ENCODE measurements at places on chromosomes 12 and 14.

DNA sequence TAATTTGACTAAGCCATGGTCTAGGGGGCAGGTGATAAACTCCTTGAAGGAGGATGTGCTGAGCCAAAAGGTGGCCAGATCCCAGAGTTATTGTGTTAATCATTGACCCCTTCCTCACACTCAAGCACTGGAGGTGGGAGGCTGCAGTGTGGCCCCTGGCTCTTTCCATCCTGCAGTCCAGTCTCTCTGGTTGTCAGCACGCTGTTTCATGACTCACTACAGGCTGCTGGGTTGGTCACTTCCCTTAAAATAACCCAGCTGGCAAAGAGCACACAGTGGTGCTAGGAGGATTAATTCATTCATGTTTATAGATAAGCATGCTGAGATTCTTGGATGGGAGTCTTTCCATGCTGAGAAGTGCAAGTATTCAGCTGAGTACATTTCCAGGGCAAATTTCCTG lies 228.9 kb downstream of the ANO2 start:
- DNase-seq = no peak

- DNase-seq = no peak
These were observed 243.6 kb downstream of the TMTC2 start for GRCh38 chr12:82930301-82930700.

- DNase-seq = no peak
These were observed 3.8 kb downstream of the KRT6C start for GRCh38 chr12:52469853-52470252.

DNA sequence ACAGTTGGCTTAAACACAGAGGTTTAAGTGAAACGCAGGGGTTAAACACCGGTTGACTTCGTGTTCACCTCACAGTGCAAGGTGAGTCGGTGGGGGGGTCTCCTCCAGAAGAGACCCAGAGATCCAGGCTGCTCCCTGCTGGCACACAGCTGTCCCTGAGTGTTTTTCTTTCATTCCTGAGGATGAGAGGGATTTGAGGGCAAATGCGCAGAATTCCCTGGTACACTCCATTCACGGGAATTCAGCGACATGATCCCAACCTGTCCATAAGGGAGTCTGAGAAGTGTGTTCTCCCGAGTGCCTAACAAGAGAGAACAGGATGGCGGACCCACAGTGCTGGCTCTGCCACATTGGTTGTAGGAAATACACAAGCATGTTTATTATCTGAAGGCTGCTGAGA lies 107.2 kb upstream of the ESRRB start:
- DNase-seq = no peak

DNA sequence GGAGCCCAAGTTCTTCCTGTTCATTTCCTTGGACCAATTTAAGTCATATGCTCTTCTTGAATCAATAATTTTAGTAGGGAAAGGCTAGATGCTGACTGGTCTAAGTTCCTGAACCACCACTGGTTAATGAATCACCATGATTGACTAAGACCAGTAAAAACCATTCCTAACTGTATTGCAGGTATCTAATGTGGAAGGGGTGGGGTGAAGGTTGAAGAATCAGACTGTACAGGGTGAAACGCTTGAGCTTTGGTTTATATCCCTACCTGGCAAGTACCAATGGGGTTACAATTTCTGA lies 100.1 kb downstream of the DYRK2 start:
- DNase-seq = no peak

- DNase-seq = no peak
These were observed 870.3 kb upstream of the SEL1L start for GRCh38 chr14:82403987-82404386.

GRCh38 chr12:62730649-62731048 lies 204.3 kb downstream of the PPM1H start:
- DNase-seq = no peak

GRCh38 chr14:56244138-56244789 lies 126.1 kb downstream of the PELI2 start:
- DNase-seq = no peak

DNA sequence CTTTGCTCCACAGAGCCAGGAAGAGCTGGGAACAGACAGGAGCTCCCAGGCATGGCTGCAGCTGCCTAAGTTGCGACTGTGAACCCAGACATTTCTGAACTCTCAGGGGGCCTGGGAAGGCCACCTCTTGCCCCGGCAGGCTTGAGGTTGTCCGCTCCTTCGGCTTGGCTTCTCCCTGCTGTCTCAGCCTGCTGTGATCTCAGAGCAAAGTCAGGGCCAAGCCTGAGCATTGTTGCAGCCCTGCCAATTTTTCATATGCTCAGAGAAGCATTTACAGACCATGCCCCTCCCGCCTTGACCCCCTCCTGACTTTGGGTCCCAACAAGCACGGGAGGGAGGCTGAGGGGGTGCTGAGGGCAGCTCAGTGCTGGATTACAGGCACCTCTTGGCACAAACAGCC lies 1439.1 kb upstream of the FLRT2 start:
- DNase-seq = no peak

- no peak for DNase-seq
These were observed 12.9 kb downstream of the TBX3 start for GRCh38 chr12:114671066-114671442.

DNA sequence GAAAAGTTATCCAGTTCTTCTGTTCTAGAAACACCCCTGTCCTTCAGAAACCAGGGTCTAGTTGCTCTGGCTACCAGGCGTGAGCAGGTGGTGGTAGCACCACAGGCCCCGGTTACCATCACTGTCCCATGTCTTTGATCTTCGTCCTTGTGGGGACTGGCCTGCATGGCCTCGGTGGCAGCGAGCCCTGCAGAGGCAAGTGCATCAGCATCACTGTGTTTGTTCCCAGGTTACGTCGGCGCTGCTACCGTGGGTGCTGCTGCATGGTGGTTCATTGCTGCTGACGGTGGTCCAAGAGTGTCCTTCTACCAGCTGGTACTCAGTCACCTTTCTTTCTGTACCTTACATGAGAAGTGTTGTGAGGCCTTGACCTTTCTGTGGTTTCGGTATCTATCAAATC lies 58.9 kb downstream of the ANAPC7 start:
- no peak for DNase-seq

DNA sequence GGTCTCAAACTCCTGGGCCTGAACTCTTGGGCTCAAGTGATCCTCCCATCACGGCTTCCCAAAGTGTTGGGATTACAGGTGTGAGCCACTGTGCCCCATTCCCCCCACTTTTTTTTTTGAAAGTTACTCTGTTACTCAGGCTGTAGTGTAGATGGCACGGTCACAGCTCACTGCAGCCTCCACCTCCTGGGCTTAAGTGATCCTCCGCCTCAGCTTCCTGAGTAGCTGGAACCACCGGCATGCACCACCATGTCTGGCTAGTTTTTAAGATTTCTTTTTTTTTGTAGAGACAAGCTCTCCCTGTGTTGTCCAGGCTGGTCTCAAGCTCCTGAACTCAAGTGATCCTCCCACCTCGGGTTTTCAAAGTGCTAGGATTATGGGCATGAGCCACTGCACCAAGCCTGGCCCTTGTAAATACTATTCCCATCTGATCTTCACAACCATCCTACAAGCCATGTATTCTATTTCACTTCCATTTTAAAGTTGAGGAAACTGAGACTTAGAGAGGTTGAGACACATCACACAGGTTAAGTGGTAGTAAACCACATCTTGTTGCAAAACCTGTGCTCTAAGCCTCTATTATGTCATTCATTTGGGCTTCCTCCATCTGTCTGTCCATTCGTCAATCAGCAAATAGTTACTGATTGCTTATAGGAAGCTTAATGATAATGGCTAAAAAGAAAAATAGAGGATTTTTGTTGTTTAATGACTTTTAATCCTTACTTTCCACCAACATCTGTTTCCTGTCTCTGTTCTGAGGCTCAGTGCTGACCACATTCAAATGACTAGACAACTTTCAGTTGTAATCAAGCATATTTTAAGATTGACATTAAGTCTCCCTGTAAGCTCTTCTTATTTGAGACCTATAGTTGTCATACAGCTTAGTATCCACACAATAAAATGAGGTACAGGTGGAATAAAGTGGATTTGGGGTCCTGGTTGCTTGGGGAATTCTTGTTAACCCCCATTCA lies 9.2 kb downstream of the ASCL4 start:
- no peak for DNase-seq

DNA sequence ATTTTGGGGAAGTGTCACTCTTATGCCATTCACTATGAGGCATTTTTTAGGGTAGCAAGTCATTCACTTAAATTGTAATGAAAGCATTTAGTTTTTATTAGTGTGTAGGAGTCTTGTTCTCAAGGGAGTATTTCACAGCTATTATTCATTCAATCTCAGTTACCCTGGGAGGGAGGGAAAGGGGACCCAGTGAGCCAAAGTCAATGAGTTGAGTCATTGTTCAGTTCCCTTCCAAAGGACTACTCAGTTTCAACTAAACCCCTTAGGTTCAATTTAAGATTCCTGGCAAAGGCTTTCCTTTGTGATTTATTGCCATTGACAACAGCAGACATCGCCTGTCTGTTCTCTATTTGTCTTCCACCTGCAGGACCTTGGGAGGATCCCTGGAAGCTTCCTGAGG lies 29.3 kb upstream of the RASSF8 start:
- DNase-seq = no peak

- no peak for DNase-seq
These were observed 7.9 kb upstream of the HOXC13 start for GRCh38 chr12:53930591-53931255.

- DNase-seq = no peak
These were observed 182.6 kb downstream of the ALG10 start for GRCh38 chr12:34204830-34205285.

- DNase-seq = no peak
These were observed 1.7 kb upstream of the CTDSP2 start for GRCh38 chr12:57848208-57848607.

DNA sequence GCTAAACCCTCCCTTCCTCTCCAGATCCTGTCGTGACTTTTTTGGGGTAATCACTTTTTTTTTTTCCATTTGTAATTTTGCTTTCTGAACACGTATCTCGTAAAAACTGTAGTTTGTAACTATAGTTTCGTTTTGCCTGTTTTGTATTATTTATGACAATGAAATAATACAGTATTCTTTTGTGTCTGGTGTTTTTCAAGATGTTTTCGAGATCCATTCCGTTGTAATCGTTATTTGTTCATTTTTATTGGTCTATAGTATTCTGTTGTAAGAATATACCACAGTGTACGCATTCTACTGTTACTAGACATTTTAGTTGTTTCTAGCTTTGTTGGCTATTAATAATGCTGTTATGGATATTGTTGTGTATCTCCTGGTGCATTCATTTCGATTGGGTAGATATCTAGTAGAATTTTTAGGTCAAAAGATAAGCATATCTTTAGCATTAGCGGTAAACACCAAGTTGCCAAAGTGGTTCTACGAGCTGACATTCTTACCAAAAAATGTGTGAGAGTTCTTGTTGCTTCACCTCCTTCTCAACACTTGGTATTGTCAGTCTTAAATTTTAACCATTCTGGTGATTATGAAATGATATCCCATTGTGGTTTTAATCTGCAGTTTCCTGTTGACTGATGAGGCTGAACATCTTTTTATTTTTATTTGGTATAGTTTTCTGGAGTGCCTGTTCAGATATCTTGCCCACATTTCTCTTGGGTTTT lies 92.3 kb upstream of the EVL start:
- DNase-seq = no peak

DNA sequence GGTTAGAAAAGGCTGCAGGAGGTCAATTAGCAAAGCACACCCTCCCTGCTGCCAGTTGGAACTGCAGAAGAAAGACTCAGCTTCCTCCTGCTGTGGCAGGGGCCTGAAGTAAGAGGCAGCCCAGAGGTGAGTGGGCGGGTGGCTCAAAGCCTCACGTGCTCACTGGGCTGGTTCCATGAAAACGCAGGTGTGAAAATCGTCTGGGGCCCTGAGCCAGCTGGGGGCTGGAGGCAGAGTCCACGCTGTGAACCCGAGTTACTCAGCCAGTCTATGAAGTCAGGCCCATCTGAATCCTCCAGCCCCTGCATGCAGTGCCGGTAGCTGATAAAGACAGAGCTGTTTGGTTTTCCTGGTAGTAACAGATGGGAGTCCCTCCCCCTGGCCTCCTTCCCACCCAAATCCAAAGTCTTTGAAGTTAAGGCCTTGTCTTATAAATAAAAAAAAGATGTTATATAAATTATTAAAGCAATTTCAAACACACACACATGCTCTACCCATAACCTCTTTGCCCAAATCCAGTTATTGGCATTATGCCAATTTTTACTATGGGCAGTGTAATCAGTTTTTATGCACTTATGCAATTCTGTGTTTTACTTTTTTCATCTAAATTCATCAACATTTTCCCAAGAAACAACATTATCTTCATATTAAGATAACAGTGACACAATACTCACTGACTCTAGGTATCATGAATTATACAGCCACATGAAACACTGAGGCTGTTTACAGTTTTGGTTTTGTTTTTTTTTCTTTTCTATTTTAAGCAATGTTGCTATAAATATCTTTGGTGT lies 57.9 kb upstream of the PNMA1 start:
- DNase-seq = no peak

- no peak for DNase-seq
These were observed 20.5 kb downstream of the TAMALIN start for GRCh38 chr12:52027085-52027843.

DNA sequence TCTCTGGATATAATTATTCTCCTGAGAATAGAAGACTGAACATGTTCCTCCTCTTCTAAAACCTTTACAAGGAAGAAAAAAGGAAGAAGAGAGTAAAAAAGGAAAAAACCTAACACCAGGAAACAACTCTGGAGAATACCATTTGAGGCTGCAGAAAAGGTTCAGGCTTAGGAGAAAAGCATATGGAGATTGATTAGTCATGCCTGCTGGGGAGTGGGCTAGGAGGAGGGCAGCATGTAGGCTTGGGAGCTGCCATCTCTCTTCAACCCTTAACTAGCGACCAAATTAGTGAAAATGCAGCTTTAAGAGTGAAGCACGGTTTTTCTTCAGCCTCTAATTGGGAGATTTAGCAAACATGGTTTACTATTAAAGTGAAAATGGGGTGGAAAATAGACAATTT lies 273.0 kb upstream of the CRY1 start:
- DNase-seq = no peak

DNA sequence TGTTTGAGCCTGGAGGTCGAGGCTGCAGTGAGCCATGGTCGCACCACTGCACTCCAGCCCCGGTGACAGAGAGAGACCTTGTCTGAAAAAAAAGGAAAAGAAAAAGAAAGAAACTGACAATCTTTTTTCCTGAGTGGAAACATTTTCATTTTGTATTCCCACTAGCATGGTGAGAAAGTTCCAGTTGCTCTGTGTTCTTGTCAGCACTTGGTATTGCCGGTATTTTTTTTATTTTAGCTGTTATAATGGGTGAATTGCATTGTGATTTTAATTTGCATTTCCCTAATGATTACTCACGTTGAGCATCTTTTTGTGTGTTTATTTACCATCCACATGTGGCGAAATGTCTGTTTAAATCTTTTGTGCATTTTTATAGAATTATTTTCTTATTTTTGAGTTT lies 25.6 kb downstream of the GLT8D2 start:
- DNase-seq = no peak

DNA sequence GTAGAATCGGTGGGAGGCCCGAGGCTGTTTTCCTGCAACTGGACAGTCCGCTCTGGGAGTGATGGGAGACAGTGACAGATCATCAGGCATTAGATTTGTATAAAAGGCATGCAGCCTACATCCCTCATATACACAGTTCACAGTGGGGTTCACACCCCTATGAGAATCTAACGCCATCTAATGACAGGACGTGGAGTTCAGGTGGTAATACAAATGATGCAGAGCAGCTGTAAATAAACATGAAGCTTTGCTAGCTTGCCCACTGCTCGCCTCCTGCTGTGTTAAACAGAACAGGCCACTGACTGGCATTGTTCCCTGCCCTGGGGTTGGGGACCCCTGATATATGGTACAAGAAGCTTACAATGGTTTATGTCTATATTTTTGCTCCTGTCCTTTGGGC lies 179.0 kb downstream of the LRFN5 start:
- DNase-seq = no peak

- no peak for DNase-seq
These were observed 233.0 kb upstream of the PLEKHG7 start for GRCh38 chr12:92469837-92470236.

GRCh38 chr14:72291908-72292688 lies 359.9 kb downstream of the RGS6 start:
- peak; percentile 9 for DNase-seq

Data from posterior cingulate gyrus (tissue), 11 donors.